ENCODE measurements at places on chromosomes 12 and 14.

DNA sequence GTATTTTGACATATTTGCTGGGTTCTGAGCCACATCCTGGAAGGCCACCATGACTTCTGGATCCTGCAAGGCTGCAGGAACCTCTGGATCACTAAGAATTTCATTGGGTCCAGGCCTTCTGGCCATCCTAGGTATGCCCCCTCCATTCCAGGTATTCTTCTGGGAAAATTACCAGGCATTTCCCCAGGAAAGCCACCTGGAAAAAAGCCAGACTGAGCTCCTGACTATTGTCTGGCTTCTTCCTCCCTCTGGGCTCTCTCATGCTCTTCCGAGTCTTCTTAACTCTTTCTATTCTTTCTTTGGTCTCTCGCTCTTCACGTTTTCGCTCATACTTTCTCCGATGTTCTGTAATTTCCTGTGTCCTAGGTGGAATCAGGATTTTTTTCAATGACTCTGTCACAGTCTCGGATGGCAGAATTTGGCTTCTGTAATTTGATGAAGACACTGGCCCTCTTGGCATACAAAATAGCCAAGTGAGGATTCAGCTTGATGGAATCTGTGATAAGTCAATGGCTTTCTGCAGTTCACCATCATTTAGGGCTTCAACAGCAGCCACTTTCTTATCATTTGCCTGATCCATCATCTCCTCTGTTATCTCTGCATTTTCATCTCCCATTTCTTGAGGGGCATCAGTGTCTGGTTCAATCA is 42.6 kb downstream of the ATP23 start:
- no peak for DNase-seq

DNA sequence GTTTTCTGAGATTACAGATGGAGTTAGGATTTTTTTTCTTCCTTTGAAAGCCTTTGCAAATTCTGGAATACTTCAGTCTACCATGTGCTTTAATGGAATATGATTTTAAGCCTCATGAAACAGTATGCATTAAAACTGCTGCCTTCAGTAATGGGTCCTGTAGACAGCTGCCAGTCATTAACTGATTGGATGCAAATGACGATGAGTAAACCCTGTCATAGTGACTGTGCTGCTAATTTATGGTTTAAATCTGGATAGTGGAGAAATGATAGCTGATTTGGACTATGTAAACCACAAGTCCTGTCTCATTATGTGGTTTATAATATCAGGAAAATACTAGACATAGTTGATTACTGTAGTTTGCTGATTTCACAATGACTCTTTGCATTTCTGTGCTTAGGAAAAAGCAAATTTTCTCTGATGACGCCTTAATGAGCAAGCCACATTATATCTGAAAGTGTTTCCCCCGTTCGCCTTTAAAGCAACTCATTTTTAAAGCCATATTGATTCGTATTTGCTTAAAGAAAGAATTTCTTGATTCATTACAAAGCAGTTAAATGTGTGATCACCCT is 217.6 kb downstream of the TMTC2 start:
- no peak for DNase-seq

DNA sequence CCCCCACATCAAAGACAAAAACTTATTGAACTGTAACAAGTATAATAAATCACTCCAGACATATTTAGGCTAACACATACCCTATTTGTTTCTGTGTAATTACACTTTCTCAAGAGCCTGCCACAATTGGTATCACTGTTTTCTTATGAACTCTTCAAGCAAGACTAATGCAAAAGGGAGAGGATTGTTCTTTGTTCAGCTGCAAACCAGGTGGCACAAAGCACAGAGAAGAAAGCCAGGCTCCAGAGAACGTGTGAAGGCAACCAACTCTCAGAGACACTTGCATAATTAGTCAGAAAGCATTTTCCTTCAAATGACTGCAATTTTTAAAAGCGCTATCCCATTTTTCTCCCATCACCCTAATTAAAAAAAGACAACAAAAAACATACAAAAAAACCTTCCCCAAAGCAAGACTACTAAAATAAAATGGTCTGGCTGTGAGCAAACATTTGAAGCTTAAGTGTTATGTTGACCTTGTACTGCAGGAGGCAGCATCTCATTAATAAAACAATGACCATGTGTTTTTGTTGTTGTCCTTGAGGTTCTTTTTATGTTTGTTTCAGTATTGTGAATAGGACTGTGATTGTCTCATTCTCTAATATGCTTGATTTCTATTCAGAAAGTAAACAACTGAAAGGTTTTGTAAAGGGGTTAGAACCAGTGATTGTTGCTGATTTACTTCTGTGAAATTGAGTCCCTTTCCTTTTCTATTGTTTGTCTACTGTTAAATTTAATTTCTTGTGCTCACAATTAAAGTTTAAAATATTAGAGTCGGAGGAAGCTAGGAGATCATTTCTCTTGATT is 452.7 kb upstream of the PDE3A start:
- peak; percentile 54 for DNase-seq

- DNase-seq: no peak
Measured at GRCh38 chr14:72752034-72752412, 141.9 kb downstream of the DPF3 start.

DNA sequence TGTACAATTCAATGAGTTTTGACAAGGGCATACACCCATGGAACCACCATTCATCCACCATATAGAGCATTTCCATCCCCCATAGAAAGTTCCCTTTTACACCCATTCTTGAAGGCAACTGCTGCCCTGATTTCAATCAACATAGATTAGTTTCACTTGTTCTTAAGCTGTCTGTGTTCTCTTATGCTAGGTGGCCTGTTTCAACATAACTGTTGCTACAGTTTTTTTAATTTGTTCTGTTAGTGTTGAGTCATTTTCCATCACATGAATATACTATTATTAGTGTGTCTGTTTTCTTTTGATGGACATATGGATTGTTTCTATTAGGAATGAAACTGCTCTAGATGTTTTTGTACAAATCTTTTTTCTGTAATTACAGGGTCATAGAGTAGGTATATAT is 123.4 kb downstream of the PTPRQ start:
- no peak for DNase-seq

DNA sequence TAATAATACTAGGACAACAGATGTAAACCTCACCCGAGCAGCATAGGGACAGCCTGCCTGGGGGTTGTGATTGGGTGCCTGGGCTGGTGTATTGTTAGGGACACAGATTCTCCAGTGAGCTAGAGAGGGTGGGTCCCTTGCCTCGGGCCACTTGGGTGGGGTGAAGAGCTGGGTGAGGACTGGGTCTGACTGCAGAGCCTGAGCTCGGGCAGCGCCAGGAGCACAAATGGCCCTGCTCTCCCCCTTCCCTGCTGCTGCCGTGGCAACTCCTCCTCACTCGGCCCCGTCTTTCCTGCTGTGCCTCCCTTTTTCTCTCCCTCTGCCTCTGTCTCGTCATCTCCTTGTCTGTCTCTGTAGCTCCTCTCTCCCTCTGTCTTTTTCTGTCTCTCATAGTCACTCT is 115.4 kb downstream of the GLT1D1 start:
- no peak for DNase-seq

DNA sequence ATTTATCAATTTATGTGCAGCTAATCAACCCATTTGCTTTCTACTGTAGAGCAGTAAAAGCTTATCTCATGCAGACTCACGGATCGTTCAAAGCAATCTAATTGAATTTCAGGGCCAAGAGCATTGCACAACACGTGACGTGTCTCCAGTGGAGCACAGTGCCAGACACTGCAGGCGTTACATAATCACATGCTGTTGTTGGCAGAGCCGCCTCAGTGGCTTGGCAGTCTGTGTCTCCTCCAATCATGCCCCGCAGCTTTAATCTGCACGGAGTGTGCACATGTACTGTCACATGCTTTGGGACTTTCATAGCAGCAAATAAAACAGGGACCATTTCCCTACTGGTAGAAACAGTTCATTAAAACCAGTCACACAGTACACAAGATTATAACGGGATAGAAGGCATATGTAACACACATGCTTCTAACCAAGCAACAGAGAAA is 309.3 kb downstream of the ITPR2 start:
- DNase-seq: peak; percentile 97

DNA sequence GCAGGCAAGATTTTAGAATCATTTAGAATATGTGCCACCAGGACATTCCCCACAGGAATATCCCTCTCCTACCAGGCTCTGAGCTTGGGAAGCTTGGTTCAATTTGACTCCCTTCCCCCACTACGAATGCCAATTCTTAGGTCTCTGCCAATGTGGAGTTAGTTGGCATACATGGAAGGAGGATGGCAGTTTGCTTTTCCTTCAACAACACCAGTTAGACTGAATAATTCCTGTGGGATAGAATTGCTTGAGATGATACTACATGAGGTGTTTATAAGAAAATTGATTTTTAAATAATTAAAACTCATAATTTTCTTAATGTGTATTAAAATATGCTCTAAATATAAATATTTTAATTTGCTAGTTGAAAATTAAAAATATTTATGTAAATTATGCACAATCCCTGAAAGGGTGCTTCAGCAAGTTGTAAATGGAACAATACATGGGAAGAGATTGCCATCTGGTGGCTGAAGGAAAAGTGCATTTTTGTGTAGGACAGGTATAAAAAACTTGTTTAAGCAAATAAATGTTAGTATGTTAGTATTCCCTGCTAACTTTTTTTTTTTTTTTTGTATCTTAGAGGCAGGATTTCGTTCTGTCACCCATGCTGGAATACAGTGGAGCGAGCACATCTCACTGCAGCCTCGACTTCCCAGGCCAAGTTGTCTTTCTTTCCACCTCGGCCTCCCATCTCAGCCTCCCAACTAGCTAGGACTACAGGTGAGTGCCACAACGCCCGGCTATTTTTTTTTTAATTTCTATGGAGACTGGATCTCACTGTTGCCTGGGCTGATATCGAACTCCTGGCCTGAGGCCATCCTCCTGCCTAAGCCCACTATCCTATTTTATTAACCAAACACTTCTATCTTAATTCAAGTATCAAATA is 25.8 kb upstream of the STRAP start:
- DNase-seq: peak; percentile 67

DNA sequence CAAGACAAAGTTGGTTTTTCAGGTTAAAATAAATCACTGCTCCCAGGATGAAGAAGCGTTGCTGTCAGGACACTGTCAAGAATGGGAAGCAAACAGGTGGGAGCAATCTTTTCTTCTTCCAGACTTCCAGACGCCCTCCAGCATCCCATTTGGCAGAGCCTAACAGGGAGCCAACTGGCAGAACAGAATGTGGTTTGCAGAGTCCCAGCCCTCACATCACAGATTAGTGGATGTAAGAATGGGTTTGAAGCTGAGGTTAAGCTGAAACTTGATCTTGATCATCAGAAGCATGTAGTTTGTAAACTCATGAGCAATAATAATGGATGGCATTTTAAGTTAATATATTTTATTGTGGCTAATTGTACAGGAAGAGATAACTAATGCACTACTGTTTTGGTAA is 636.4 kb downstream of the SLC6A15 start:
- peak; percentile 9 for DNase-seq

DNA sequence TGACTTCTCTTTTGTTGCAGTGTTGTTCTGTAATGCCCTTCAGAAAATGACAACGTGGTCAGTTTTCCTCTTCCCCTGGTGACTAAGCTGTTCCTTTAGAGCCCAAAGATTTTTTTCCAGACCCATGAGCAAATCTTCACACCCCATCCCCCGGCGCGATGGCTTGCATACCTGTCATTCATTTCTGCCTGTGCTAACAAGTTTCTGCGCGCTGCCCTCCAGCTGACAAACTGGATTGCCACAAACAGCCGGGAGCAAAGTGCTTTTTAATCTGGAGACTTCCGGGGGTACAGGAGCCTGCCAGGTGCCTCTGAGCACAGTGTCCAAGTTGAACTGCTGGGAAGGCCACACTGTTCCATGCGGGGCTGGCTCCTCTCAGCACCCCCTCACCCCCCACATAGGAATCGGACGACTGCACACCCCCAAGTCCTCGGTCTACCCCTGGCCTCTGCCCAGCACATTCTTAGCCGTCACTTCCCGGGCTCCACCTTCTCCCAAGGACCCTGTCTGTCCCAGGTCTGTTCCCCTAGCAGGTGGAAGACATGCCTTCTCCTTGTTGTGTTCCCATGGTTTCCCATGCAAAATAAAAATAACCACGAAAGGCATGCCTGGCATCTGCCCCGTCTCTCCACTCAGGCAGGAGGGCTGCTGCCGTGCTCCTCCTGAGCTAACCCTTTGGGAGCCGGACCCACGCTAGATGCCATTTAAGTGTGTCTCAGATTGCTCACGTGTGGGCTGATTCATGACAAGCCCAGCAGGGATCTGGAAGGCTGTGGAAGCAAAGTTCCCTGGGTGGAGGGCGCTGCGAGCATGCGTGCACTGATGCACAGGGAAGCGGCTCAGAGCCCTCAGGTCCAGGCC is 14.1 kb downstream of the RILPL1 start:
- no peak for DNase-seq

GRCh38 chr12:46891306-46891705 is 65.5 kb upstream of the SLC38A4 start:
- DNase-seq: no peak

GRCh38 chr12:51275088-51275487 is 4.9 kb upstream of the SMAGP start:
- DNase-seq: no peak

DNA sequence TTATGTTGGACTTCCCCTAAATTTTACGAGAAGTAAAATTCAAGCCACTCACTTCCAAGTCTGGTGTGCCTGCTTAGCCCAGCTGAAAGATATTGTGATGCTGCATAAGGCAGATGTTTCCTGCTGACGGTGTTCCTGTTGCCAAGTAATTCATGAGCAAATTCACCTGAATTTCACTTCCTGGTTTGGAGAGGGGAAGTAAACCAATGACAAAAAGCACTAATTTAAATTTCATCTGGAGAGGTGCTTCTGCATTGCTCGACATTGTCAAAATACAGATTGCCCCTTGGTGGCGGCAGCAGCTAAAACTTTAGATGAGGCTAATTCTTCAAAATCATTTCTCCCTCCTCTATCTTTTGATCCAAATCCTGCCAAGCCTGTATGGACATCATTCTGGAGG is 281.1 kb downstream of the AACS start:
- DNase-seq: no peak

DNA sequence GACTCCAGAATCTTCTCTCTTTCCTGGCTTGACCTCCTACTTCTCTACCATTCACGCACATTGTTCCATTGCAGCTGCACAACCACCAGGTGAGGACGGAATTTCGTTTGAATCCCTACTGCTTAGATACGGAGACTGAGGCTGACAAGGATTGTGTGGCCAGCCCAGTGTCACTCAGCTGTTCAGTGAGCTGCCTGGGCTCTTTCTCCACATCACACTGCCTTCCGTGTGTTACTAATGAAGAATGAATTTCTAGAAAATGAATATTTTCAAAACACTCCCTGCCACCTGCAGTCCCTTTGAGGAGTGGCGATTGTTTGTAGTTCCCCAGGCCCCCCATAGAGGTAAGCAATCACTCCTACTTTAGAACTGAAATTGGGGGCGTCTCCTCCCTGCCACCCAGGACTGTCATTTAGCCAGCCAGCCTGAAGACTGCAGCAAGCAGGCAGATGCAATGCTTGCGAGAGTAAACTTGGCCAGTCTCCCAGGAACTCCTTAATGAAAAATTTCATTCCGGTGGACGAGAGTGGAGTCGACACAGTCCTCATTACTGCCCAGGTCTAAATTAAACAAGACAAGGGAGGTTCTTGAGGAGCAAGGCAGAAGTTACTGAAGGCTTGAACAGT is 239.7 kb downstream of the SLC41A2 start:
- no peak for DNase-seq

DNA sequence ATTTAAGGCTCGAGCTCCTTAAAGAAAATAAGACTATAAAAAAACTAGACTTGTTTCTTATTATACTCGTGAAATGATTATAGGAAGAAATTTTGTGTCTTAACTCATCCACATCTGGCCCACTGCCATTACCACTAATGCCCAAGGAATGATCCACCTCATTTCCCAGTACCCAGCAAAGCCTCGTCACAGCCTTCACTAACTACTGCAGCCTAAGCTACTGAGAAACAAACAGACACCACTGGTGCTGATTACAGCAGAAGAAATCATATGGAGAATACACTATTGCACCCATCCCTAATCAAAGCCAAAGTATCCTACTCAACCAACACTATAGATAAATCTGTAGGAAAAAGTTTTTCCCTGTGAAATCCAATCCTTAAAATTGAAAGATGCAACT is 205.3 kb upstream of the NAV3 start:
- no peak for DNase-seq
